ENCODE measurements at places on chromosomes 4 and X.
A peak's percentile ranks its signal among the peaks of the same experiment; 100 is the strongest.

- peak; percentile 57 for DNase-seq
These were observed 10.9 kb upstream of the EXOSC9 start for GRCh38 chr4:121789960-121790829.

- DNase-seq, result no peak
These were observed 107.4 kb upstream of the MAMLD1 start for GRCh38 chrX:150255441-150256296.

DNA sequence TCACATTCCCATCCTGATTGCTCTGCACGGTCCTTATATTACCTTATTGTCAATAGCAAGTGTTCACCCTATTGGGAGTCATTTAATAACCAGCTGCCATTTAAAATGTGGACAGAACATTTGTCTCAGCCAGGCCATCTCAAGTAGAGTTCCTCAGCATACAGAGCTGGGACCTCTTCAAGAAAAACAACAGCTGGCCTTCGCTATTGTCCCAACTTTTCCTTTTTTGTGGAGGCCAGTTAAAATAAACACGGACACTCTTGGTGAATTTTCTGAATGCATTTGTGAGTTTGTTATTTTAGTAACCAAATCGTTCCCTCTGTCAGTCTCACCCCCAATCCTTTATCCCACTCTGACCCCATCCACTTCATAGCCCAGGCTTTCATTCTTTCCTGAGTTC is 395.3 kb upstream of the PITX2 start:
- DNase-seq, result no peak

DNA sequence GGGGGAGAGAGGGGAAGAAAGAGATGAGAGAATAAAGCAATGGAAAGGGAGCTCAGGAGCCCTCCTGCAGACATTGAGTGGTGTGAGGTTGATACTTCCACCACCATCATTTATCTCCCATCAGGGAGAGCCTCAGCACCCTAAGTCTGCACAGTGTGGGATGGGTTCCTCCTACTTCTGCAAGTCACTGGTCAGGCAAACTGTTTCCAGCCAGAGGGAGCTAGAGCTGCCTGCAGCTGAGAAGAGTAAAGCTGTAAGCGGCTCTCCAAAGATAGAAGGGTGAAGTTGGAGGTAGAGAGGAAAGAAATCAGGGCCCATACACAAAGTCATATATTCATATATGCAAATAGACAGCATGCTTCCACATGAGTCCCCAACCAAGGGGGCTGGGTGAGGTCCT is 21.9 kb upstream of the ZNF81 start:
- DNase-seq, result no peak

- no peak for DNase-seq
These were observed 111.5 kb upstream of the IL15 start for GRCh38 chr4:141524841-141525240.

DNA sequence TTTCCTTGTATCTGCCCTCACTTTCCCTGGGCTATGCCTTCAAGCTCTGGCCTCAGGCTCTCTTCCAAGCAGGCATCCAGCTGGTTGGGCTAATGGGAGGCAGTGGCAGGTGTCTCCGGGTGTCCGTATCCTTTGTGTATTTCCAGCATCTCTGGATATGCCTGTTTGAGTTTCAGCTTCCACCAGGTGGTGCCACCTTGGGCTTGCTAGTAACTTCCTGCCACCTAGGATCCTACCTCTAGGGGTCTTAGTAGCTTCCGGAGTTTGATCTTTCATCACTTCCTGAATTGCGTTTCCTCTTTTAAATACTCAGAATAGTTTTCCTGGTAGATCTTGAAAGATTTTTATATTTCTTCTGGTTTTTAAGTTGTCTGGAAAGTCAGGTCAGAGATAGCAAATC is 23.2 kb upstream of the ANOS1 start:
- DNase-seq, result no peak

GRCh38 chr4:139146926-139147629 is 29.9 kb downstream of the ELF2 start:
- no peak for DNase-seq

- no peak for DNase-seq
These were observed 28.9 kb upstream of the MID1 start for GRCh38 chrX:10649265-10649664.
